ENCODE measurements at places on chromosomes 7 and 10.

DNA sequence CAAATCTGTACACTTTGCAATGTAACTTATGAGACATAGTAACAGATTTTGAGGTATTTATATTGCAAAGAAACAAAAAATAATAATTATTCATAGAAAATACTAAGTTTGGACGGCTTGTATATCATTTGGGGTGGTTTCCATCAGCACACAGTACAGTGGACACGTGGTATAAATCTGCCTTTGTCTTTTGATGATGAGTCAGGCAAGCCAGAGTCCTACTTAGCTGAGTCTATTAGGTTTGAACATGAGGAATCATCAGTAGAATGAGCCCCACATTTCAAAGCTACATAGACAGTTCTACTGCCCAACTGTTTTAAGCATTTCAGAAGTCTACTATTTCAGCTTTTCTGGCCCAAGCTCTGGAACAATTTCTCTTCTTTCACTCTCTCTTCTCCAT lies 803.2 kb downstream of the PHTF2 start:
- DNase-seq, result no peak

DNA sequence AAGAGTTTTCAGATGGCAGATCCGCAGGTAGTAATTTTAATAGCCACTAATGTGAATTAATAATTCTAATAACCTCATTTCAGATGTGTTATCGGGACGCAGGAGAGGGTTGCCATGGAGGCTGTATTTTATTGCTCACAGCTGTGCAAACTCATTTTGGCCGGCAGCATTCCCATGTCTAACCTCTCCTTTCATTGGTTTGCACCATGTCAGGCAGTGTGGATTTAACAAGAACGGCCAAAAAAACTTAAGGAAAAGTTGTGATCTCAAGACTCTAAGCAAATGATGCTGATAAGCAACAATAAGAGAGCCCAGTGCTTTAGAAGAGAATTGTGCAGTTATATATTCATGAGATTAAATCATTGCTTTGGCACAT lies 88.7 kb upstream of the NRP1 start:
- DNase-seq, result peak; percentile 61

DNA sequence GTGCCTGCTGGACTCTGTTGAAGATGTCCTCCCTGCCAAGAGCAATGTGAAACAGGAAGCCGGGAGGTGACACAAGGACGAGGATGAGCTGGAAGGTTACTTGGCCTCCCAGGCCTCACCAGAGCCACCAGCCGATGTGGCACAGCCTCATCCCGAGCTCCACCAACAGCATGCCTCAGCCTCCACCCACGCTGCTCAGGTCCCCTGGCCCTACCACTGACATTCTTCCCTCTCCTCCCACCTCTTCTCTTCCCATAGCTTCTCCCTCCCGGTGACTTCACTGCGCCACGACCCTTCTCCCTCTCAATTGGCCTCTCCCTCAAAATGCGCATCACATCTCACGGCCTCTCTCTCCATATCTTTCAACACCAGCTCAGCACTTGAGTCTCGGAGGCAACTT lies 249.9 kb downstream of the SKAP2 start:
- no peak for DNase-seq

DNA sequence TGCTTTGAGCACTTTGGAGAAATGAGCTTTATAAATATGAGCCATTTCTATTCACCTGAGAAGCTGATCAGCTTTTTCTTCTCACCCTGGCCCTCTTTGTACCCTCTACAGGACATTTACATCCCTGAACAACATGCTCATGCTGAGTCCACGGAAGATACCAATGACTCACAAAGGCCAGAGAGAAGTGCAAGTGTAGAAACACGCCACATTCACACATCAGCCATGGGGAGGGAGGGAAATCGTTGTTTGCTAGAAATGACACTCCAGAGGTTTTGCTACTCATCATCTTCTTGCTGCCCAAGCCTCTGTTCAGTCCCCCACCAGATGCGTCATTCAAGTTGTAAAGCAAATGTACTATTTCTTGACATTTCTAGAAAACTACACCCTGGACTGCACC lies 2.8 kb upstream of the UCN3 start:
- DNase-seq, result no peak

- no peak for DNase-seq
Measured at GRCh38 chr10:119602241-119603095, 5.7 kb upstream of the TIAL1 start.

- DNase-seq, result no peak
Measured at GRCh38 chr10:14757394-14757793, 17.3 kb downstream of the FAM107B start.

DNA sequence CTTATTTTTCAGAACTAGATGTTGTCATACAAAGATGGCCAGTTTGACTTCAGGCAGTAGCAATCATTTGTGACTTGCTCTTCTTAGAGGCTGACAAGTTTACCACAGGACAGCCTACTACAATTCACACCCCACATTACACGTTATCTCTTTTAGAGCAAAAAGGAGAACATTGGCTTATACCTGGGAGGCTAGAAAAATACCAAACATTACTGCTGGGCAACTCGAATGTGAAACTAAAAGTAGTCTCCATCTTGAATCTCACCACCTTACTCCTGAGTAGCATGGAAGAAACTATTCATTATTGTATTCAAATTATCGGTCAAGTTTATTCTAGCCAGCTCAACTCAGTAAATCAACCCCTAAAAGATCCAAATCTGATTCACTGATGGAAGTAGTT lies 90.7 kb upstream of the TMEM26 start:
- no peak for DNase-seq

DNA sequence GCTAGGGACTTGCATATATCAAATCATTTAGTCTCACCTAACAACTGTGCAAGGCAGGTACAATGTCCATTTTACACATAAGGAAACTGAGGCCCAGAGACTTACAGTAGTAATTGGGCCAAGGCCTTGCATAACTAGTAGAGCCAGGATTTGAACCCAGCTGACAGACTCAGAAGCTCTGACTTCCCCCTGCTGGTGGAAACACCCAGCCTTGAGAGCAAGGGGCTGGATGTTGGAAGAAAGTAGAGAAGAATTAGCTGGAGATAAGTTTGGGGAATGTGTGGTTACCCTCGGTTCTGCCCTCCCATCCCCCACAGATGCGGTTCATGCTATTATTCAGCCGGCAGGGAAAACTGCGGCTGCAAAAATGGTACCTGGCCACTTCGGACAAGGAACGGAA lies 2.0 kb downstream of the AP1S1 start:
- DNase-seq, result no peak

DNA sequence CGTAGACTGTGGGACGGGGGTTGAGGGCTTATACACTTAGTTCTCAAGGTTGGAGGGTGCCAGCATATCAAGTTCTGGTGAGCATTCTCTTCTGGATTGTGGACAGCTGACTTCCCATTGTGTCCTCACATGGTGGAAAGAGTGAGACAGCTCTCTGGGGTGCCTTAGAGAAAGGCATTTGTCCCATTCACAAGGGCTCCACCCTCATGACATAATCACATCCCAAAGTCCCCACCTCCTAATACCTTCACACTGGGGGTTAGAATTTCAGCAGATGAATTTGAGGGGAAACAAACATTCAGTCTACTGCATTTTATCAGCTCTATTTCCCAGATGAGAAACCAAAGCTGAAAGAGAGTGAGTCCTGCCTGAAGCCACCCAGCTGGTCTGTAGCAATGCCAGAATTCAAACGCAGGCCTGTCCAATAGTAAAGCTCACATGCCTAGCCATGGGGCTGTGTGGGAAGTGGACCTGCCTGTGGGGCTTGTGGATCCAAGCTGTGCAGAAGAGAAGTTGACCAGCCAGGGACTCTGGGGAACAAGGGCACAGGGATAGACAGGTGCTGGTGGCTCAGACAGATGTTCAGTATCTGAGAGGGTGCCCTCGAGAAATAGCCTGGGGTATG lies 34.9 kb upstream of the LOXL4 start:
- DNase-seq, result no peak

- no peak for DNase-seq
Measured at GRCh38 chr10:92238586-92239098, 52.2 kb downstream of the CPEB3 start.

DNA sequence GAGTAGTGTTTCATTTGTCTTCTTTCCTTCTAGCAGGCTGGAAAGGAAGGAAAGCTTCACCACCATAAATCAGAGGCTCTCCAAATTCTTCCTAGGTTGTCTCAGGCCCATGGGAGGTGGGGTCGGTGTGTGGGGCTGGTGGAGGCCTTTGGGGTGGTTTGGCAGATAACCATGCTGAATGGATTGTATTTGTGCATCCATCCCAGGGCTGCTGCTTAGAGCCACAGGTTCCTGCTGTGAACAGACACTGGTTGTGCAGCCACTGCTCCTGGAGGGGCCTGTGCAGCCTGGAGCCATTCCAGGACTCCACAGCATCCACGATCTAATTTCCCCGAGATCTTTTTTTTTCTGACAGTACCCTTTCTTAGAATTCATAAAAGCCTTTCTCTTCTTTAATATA lies 741.8 kb downstream of the SUGCT start:
- DNase-seq, result no peak

DNA sequence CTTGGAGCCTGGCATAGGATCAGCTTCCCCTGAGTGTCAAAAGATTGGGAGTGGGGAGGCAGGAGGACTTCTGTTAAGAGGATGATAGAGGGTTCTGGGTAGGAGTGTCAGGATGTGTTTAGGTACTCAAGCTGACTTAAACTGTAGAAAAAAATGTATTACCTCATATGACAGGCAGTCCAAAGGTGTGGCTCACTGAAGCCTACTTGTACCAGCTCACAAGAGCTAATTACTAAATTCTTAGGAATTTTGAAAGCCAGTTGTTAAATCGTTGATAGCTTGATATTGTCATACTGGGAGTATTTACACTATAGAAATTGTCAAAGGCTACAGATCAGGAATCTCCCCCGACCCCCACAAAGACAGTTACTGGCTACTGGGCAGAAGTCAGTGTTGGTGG lies 32.1 kb downstream of the FAS start:
- DNase-seq, result no peak

GRCh38 chr7:87111877-87112276 lies 40.4 kb upstream of the DMTF1 start:
- no peak for DNase-seq

DNA sequence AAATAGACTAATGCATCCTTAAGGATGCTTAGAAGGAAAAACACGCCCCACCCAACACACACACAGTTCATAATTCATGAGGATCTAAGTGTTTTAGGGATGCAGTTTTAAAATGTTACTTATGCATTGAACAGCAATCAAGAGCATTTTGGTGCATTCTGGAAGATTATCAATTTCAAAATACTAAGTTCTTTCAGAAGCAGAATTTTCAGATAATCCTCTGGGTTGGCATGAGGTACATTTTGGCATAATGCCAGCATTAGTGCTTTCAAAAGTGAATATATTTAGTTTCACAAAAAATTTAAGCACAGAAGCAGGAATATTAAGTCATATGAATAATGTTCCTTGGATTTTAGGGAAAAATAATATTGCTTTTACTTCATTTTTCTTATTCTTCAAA lies 937.1 kb downstream of the REEP3 start:
- DNase-seq, result no peak

DNA sequence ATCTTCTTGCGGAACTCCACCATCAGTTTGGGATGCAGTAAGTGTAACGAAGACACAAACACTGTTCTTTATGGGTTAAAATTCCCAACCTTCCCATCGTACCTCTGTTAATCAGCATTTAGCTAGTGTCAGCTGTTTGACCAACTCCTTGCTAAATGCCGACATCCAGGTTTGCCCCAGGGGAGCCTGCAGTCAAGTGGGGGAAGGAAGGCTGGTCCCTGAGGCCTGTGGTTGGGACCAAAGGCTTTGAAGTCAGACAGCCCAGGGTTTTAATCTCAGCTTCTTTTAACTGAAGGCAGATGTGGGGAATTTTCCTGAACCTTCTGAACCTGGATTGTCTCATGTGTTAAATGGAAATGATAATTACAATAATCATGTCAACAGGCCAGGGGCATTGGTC lies 443.7 kb downstream of the GLRX3 start:
- no peak for DNase-seq

- no peak for DNase-seq
Measured at GRCh38 chr7:15848362-15848761, 161.9 kb upstream of the MEOX2 start.

DNA sequence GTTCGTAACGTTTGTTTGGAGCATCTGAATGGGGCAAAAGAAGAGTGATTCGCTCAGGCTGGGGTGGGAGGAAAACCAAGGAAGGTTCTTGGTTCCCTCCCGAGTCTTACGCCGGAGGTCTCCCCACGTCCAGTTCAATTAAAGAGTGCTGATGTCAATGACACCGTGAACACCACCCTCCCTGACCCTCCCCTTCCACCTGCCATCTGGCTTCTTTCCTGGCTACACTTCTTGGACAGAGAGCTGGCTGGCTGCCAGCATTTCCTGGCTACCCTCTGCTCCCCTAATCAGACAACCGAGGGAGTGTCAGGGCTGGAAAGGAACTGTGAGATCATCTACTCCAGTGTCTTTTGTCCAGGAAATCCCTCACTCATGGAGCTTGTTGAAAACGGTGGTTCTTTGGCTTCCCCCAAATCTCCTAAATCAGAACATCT lies 24.1 kb upstream of the FFAR4 start:
- DNase-seq, result peak; percentile 50

DNA sequence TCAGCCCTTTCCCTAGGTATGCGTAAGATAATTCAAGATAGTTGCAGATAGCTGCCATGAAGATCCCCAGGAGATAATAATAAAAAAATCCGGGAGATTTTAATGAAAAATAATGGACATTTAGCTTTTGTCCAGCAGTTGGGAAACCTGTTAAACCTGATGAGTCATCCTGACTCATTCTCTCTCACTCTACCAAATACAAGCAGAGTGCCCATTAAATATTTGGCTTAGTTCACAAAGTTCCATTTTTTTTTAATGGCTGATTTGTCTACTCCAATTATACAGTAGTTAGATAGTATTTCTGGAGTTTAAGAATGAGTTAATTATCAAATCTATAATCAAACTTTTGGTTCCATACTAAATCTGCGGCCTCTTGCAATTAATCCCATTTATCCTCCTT lies 2.1 kb upstream of the SHTN1 start:
- DNase-seq, result no peak

GRCh38 chr7:150722431-150722931 lies 6.1 kb downstream of the GIMAP1 start:
- no peak for DNase-seq

DNA sequence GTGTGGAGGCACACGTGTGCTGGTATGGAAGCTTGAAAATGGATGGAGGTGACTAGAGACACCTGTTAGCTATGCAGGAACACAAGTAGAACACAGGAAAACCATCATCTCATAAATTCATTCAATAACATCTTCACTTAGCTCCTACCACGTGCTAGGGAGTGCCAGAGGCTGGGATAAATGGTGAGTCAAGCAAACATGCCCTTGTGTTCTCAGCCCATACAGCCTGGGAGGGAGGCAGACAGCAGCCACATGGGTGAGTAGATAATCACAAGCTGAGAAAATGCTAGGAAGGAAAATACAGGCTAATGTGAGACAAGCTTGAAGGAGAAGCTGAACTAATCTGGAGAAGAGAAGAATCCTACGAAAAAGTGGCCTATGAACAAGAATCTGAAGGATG lies 468.0 kb upstream of the ZMIZ1 start:
- no peak for DNase-seq

DNA sequence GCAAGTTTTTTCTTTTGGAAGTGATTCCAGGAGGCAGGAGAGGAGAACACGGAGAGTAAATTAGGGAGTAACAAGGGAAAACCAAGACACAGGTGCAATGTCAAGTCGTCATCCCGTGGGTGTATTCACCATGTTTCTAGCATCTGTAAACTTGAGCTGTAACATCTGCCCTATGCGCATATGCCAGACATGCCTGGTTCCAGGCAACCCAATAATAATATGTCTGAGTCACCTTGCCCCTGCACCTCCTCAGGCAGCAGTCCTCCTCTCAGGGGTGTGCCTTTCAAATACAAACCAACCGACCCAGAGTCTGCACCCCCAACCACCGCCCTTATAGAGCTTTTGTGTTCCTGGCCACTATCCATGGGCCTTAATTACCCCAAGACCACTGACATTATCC lies 107.0 kb upstream of the PDE1C start:
- no peak for DNase-seq

Data from NCI-H1092 (cell line).